Lung (tissue), 17 donors: ENCODE measurements at places on chromosomes 13 and 19. TPM values are rescaled to one million over a fixed set of nuclear protein-coding genes. Genes with fewer than 3 reads are reported as not detected.
A peak's percentile ranks its signal among the peaks of the same experiment; 100 is the strongest.

- DNase-seq = no peak
- H3K4me1 ChIP-seq = no peaks in the 10 kb centered on the region
- no peak overlapping the region for H3K4me3 ChIP-seq
- H3K27me3 ChIP-seq = peaks cover 16% of the 10 kb centered on the region
- no peaks in the 10 kb centered on the region for H3K36me3 ChIP-seq
These were observed 5.3 kb downstream of the MATK start for GRCh38 chr19:3780786-3781304.

DNA sequence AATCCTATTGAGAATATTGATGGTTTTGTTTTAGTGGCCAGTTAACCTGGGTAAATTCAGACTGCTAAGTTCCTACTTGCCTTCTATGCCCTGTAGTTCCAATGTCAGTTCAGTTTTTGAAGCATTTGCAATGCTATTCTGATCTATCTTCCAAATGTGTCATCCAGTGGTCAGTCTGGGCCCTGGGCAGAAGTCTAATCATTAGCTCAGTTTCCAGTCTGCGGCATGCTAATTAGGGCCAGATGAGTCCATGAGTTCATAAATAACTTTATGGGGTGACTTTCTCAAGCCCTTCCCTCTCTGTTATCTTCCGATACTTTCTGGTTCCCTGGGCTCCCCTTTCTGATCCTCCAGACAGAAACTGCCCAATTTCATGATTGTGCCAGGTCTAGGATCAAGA, 32.7 kb downstream of the FAM187B start:
- DNase-seq = no peak
- no peaks in the 10 kb centered on the region for H3K27me3 ChIP-seq
- H3K4me1 ChIP-seq = peaks cover 2% of the 10 kb centered on the region
- H3K36me3 ChIP-seq = no peaks in the 10 kb centered on the region
- no peak overlapping the region for H3K27ac ChIP-seq

- no peaks in the 10 kb centered on the region for H3K27me3 ChIP-seq
- H3K4me3 ChIP-seq = no peak overlapping the region
- H3K27ac ChIP-seq = no peak overlapping the region
- H3K36me3 ChIP-seq = no peaks in the 10 kb centered on the region
- H3K4me1 ChIP-seq = no peaks in the 10 kb centered on the region
These were observed 122.0 kb downstream of the OLFM4 start for GRCh38 chr13:53150568-53150967.

- H3K4me1 ChIP-seq = no peaks in the 10 kb centered on the region
- H3K27me3 ChIP-seq = no peaks in the 10 kb centered on the region
- H3K27ac ChIP-seq = no peak overlapping the region
- DNase-seq = peak; percentile 80
- no peak overlapping the region for H3K4me3 ChIP-seq
- no peaks in the 10 kb centered on the region for H3K36me3 ChIP-seq
These were observed 34.2 kb downstream of the TDRD3 start for GRCh38 chr13:60431108-60431700.

DNA sequence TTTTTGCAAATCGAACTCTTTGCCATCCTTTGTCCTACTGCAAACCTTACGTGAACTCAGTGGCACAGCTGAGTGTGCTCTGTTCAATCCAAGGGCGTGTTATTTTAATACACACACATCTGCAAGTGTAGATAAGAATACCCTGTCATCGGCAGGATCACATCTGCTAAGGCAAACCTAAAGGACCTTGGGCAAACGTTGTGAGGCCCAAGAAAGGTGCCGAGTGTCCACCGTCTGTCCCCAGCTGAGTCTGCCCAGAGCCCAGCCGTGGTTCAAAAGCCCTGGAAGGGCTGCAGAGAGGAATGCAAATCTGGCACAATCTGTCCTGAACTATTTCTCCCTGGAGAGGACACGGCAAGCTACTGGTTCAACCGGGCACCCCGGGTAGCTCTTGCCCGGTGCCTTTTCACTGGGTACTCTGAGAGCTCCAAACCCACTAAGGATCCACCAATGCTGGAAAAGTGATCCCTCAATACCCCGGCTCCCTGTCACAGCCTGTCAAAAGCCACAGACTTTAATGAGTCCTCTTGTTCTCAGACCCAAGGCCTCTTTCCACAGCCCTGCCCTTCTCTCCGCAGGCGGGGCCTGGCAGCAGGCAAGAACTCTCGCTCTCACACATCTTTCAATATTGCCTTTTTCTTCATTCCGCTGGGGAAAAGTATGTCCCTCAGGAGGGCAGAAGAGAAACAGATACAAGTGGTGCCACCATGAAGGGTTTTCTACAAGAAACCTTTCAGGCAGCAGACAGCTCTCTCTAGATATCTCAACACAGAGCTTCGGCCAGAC, 17.0 kb downstream of the SLC7A1 start:
- no peaks in the 10 kb centered on the region for H3K36me3 ChIP-seq
- H3K27me3 ChIP-seq = no peaks in the 10 kb centered on the region
- no peak overlapping the region for H3K27ac ChIP-seq
- no peak overlapping the region for H3K4me3 ChIP-seq
- no peak for DNase-seq

DNA sequence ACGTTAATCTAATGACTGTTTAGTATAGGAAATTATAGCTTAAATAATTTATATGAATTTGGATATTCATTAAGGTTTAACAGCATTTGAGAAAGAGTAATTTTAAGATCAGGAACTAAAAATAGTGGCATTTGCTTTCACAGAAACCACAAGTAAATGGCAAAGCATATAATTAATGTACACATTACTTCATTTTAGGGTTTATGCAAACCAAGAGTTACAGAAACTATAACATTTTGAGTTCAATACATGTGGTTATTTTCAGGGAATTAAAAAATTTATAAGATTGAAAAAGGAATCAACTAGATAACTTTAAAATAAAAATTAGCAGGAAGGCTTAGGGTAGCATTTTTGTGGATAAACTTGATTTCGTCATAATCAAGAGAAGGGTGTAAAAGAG, 151.7 kb upstream of the MIR17HG start:
- H3K27me3 ChIP-seq = no peaks in the 10 kb centered on the region
- H3K27ac ChIP-seq = no peak overlapping the region
- H3K36me3 ChIP-seq = no peaks in the 10 kb centered on the region
- DNase-seq = no peak
- no peaks in the 10 kb centered on the region for H3K4me1 ChIP-seq

- H3K4me3 ChIP-seq = no peak overlapping the region
- H3K27me3 ChIP-seq = no peaks in the 10 kb centered on the region
- no peak for DNase-seq
These were observed 133.9 kb downstream of the DCT start for GRCh38 chr13:94345374-94346195.

DNA sequence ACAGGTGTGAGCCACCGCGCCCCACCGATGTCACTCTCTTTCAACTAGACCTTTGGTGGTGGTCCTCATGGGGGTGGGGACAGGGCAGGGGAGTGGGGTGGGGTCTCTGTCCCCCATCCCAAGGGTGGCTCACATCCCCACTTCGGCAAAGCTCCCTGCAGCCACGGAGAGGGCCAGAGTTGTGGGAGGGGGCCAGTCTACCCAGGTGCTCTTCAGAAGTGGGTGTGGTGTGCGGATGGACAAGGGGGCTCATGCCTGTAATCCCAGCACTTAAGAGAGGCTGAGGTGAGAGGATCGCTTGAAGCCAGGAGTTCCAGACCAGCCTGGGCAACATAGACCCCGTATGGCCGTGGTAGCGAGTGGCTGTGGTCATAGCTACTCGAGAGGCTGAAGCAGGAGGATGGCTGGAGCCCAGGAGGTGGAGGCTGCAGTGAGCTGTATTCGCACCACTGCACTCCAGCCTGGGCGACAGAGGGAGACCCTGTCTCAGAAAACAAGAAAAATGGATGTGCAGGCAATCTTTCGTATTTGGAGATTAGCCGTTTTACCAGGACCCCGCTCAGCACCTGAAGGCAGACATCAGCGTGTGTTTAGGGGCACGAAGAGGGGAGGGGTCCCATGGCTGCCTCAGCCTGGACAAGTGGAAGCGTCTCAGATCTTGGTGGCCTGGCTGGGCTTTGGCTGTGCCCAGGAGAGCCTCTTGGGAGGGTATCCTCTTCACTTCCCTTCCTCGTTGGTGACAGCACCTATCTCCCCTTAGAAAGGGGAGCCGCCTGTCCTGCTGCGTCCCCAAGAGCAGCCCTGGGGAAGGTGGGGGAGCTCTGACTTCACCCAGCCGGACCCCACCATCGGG, 846 bp downstream of the TGFBR3L start:
- H3K36me3 ChIP-seq = peaks cover 4% of the 10 kb centered on the region
- H3K27me3 ChIP-seq = peaks cover 28% of the 10 kb centered on the region
- no peak overlapping the region for H3K27ac ChIP-seq
- H3K4me3 ChIP-seq = no peak overlapping the region
- no peak for DNase-seq

GRCh38 chr19:374183-374885, 29.7 kb upstream of the MIER2 start:
- peaks cover 2% of the 10 kb centered on the region for H3K4me1 ChIP-seq
- peaks cover 5% of the 10 kb centered on the region for H3K27me3 ChIP-seq
- H3K36me3 ChIP-seq = no peaks in the 10 kb centered on the region
- no peak overlapping the region for H3K4me3 ChIP-seq
- H3K27ac ChIP-seq = no peak overlapping the region

- H3K4me1 ChIP-seq = peaks cover 2% of the 10 kb centered on the region
- H3K27ac ChIP-seq = no peak overlapping the region
- DNase-seq = no peak
- H3K27me3 ChIP-seq = no peaks in the 10 kb centered on the region
These were observed 8.2 kb downstream of the PKN1 start for GRCh38 chr19:14441041-14441938.

GRCh38 chr13:59471106-59471505, 692.6 kb downstream of the DIAPH3 start:
- H3K4me3 ChIP-seq = no peak overlapping the region
- no peak overlapping the region for H3K27ac ChIP-seq
- no peaks in the 10 kb centered on the region for H3K4me1 ChIP-seq
- DNase-seq = no peak
- H3K27me3 ChIP-seq = no peaks in the 10 kb centered on the region

GRCh38 chr13:49213539-49213938, 6.6 kb upstream of the MLNR start:
- H3K36me3 ChIP-seq = no peaks in the 10 kb centered on the region
- H3K27ac ChIP-seq = no peak overlapping the region
- DNase-seq = no peak

GRCh38 chr19:53819861-53820260, 4.3 kb downstream of the NLRP12 start:
- no peak for DNase-seq
- no peak overlapping the region for H3K27ac ChIP-seq
- no peaks in the 10 kb centered on the region for H3K4me1 ChIP-seq
- H3K4me3 ChIP-seq = no peak overlapping the region

Gene TMEM238
- total RNA-seq = 0.43 TPM

Gene RPS19
- 1,726 TPM for total RNA-seq

Gene KLHL1
- total RNA-seq = 0.14 TPM

Gene DBP
- 10.3 TPM for total RNA-seq

Gene TUBB4A
- total RNA-seq = 0.28 TPM

Gene PNMA8B
- total RNA-seq = 1.8 TPM
